ENCODE measurements at places on chromosomes 12 and 14.

- peak; percentile 53 for DNase-seq
Observed at GRCh38 chr14:56118611-56119181, 485 bp downstream of the PELI2 start.

DNA sequence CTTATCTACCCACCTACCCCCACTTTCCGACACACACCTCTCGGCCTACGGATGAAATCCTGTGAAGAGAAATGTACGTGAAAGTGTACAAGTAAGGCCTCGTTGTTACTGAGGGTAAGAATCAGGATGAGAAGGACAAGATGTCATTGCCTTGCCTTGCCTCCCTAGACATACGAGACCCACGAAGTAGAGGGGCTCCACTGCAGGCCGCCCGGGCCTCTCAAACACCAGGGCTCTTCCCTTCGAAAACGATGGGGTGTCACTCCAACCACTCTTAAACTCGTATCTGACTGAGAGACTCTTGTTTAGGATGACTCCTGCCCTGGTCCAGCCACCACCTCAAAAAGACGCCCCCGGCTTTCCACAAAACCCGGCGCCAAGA is 498 bp downstream of the RACGAP1 start:
- DNase-seq, result no peak

GRCh38 chr12:59499774-59500173 is 96.1 kb upstream of the SLC16A7 start:
- no peak for DNase-seq

DNA sequence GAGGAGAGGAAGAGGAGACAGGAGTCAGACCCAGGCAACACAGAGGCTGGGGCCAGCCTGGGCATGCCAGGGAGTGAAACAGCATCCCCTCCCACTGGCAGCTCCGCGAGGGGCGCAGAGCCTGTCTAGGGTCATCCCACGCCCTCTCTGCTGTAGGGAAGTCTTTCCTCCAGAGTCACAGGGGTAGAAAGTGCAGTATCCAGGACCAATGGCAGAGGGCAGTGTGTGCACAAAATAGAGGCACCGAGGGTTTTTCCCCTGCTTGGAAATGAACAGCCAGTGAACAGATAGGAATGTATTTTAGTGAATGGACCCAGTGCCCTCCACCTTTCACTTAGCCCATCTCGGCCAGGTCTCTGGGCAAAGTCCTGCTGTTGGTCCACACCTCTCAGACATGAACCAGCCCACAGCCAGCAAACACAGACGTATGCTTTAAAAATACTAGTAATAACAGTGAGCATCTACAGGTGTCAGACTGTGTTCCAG is 9.4 kb upstream of the KRT74 start:
- peak; percentile 13 for DNase-seq

DNA sequence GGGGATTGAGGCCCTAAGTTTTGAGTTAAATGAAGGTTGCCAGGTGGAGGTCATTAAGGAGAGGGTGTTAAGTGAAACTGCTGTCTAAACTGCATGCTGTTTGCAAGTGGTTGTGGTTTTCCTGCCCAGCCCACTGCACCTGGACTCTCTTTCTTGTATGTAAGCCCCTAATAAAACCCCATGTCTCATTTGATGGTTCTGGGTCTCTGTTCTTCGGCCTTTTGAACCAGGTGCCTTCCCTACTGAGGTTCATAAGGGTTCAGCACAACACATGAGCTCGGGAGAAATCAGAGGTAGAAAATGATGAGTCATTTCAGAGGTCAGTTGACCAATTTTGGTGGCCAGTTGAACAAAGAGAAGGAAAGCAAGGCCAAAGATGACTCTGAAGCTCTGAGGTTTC is 382.5 kb downstream of the RPS29 start:
- DNase-seq, result no peak

- no peak for DNase-seq
Observed at GRCh38 chr14:104436047-104436591, 143.4 kb upstream of the C14orf180 start.

GRCh38 chr12:77493302-77494168 is 337.2 kb upstream of the NAV3 start:
- no peak for DNase-seq

DNA sequence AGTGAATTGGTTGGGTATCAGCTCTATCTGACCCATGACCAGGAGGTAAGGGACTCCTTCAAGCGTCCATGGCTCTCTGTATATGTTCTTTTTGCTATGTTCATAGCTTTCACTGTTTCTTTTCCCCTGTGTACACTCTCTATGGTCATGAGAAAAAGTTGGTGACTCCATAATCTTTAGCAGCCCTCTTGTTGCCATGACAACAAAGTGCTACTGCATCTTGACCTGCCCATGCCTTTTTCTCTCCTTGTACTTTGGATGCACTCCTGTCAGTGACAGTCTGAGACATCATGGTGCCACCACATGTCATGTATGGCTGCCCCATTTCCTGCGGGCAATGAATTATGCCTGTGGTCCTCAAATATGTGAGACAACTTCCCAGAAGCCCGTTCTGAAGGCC is 280.2 kb downstream of the TMEM121 start:
- no peak for DNase-seq

DNA sequence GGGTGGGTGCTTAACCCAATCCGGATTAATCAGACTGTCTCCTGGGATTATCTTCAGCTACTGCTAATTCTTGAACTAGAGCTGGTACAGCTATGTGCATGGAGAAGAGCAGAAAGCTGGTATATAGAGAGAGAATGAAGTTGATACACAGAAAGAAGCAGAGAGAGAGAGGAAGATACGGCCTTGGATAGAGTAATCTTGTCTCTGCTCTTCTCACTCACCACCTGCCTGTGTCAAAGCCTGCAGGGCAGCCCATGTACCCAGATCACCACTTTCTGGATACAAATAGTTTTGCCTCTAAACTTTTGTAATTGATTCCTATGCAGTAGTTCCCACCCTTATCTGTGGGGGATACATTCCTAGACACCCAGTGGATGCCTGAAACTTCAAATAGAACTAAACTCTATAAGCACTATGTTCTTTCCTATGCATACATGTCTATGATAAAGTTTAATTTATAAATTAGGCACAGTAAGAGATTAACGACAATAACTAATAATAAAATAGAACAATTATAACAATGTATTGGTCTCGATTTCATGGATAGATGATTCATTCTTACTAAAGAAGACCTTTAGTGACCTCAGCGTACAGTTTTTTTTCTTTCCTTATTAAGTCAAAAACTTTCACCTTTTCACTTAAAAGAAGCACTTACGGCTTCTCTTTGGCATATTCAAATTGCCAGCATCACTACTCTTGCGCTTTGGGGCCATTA is 45.5 kb downstream of the YEATS4 start:
- DNase-seq, result no peak

DNA sequence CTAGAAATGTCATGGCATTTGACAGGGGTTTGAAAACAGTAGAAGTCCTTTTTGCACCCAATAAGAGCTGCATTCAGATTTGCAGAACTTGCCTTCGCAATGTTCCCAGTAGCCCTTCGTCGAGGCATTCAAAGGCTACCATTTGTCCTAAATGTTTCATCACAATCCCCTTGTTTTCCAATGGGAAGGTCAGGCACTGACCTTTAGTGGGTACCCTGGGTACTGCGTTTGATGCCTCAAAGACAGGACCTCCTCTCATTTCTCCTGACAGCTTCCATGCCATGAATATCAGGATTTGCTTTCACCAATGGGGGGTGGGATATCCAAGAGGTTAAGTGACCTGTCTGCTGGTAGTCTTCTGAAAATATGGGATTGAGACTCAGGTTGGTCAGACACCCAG is 1063.1 kb downstream of the BCL11B start:
- DNase-seq, result no peak

DNA sequence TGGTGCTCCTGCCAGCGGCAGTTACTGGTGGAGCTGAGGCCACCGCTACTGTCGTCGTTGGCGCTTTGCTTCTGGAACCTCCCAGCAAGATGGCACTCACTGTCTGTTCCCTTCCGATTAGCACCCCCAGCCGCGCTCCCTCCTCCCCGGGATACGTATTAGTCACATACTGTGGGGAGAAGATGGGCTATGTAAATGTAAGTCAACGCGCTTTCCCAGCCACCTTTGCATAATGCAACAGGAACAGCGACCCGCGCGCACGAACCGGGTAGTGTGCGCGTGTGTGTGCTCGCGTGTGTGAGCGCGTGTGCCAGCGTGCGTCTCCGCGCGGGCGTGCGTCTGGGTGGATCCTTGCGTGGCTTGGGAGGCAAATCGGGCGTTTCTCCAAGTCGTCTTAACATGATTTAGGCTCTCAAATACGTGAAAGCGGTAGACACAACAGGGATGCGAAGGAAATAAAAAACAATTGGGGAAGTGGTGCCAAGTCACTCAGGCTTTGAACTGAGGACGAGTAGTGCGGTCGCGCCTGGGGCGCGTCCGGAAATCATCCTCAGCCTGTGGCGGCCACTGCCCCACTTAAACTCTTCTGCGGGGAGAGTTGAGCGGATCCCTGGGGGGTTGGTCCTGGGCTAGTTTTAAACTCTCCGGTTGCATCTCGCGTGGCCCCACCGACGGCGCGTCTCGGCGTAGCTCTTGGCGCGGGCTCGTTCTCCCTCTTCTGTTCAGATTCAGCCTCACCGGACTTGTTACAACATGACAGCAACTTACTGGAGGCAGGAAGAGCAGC is 1.8 kb downstream of the FLRT2 start:
- no peak for DNase-seq

- no peak for DNase-seq
Observed at GRCh38 chr14:39731912-39732311, 299.7 kb upstream of the FBXO33 start.

DNA sequence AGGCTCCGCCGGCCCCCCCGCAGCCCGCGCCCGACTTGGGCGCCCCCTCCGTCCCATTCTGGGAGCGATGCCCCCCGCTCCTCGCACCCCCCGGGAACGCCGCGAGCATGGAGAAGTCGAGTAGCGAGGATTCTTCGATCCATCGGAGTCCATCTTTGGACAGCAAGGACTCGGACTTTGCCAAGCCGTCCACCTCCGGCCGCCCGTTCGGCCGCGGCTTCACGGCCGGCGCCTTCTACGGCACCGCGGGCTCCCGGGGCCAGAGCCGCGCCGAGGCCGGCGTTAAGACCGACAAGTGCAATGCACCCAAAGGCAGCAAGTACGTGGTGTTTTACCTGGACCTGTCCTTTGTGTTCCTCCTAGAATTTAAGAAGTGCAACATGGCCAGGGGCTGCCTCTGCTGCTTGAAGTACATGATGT is 123.6 kb downstream of the TSPAN9 start:
- no peak for DNase-seq

DNA sequence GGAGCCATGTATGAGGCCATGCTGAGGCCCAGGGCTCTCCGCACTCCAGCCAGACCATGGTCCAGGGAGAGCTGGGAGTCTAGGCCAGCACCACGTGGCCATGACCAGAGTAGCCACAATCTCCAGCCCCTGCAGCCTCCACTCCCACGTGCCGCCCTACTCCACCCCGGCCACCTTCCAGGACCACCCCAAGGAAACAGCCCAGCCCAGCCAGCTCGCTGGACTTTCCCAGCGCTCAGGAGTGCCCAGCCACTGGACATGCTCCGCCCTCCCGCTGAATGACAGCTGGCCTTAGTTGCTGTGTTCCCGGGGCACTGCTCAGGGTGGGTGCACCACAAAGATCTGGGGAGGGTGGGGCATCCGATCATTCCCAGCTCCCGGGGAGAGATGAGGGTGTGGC is 2.1 kb upstream of the C14orf180 start:
- DNase-seq, result no peak

DNA sequence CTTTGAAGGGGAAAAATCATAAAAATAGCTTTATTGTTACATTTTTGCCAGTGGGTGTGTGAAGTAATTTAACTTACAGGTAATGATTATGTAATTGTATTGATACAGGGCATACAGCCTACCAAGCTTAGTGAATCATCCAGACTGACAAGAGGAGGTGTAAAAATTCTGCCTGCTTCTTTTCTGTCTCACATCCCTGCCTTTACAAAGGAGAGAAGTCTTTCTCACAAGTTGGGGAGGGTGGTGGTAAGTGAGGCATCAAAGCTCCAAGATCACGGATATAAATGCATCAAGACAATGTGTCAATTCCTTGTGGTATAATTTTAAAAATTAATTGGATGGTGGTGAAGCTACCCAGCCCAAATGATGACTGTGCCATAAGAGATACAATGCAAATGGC is 39.0 kb upstream of the G2E3 start:
- no peak for DNase-seq

GRCh38 chr12:89421092-89421835 is 69.0 kb upstream of the DUSP6 start:
- no peak for DNase-seq

GRCh38 chr12:52151837-52152783 is 39.7 kb downstream of the KRT80 start:
- peak; percentile 5 for DNase-seq

DNA sequence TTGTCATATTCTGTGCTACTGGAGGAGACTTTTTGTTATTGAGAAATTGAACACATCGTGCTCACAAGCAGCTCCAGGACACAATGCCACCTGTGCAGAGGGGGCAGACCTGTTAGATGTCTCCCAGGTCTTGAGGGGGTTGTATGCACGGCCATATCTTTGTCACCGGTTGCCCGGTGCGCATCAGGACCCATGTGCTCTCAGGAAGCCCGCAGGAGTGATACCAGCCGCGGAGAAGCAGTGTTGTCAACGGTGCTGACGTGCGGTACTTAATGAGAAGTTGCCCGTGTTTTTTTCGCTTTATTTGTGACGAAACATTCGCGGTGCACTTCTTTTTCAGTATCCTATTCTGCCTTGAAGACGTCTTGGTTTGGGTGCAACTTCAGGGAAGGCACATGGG is 128.2 kb upstream of the RTL1 start:
- DNase-seq, result no peak

DNA sequence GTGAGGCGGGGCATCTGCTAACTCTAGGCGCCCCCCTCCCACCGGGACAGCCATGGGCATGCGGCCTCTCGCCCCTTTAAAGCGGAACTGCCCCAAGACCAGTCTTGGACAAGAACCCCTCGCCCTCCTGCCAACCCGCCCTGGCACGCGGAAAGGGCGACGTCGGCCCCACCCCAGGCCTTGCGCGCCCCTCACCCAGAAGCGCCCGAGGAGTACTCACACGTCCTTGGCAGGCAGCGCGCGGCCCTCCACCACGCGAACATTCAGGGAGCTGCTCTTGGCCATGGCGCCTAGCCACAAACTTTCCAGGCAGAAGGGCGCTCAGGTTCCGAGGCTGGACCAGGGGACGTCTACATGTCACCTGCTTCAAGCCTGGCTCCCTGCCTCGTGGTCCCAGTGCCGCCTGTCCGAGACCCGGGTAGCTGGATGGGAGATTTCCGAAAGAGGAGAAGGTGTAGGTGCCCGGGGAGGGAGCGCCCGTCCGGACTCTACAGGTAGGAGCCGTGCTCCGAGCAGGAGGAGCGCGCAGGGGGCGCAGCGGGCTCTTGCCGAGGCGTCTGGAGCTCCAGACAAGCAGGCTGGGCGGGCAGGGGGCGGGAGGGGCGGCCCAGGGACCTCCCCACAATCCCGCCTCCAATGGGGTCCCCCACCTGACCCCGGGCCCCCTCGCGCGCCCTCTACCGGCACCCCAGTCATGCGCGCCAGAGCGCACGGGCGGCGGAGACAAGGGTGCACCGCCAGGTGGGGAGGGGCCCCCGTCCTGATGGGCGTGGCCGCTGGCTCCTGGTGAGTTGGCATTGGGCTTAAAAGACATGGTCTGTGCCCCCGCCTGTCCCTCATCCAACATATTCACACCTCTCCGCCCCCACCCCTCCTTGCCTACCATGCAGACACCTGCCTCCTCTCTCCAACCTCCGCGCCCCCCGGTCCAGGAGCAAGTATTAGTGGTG is at the start of gene RASAL1:
TSS of gene RASAL1 (minus strand) at position 584 of the 950 bp plus-strand sequence. CDS start at position 285, 299 bp downstream.
- DNase-seq, result no peak

Measured in hypothalamus (tissue), 51 donors.